ENCODE measurements at places on chromosomes 3 and 15.

- no peak for DNase-seq
Measured at GRCh38 chr15:86165265-86166211, 85.9 kb downstream of the AGBL1 start.

DNA sequence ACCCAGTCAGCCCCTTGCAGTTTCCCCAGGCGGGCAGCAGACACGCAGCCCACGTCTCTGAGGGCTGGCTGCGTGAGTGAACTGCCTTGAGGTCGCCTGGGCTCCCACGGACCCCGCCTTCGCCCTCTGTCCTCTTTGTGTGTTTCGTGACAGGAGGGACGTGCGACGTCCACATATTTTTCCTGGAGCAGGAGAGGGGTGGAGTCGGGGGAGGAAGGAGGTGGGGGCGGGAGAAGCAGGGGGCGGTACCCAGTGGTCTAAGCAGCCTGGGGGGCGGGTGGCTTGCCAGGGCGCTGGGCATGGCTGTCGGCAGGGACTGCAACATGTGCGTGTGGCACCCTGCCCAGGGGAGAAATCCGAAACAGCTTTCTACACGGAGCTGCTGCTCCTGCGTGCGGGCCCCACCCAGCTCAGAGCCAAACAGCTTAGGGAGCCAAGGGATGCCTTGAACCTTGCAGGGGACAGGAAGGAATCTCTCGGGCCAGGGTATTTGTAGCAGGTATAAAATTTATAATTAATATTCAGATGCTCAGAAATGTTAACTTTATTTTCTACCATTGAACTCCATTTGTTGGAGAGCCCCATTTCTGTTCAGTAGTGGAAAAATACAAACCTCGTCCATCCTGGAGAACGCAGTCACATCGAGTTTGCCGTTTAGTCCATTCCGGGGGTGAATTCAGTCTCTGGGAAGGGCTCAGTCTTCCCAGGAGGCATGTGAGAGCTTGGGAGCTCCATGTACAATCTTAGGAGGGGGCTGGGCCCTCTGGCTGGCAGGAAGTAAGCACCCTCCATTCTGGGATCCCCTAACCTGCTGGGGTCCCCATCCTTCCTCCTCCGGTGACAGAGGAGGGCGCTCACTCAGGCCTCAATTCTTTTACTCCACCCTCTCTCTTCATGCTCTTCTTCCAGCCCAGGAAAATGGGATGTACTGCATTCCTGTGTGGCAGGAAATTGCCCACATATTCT lies 79.1 kb upstream of the MEF2A start:
- DNase-seq = no peak

DNA sequence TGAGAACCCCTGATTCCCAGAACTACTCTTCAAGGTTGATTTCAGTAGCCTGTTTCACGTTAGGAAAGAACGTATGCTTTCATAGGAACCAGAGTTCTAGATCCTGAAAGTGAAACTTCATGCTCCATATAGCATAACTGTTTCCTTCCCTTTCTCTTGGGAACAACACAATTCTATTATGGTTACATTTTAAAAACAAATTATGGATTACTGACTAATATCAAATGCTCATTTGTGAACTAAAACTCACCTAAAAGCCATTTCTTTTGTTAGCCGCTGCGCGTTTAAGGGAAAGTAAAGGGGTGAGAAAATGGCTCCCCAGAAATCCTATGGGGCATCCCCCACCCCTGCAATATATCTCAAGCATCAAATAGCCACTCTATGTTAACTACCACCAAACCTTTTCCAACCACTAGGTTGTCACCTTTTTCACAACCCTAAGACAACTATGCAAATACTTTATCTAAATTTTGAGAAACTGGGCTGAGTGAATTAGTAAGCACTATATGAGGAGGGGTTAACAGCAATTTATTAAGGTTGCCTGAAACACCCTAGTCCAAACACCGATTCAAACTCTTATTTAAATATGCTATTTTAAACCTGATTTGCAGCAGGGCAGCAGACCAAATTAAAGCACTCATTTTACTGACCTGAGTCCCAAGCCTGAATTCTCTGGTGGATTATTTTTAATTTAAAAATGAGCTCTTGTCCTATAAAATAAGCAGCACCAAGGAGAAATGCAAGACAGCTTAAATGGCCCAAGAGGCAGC lies 2.4 kb downstream of the SIAH2 start:
- no peak for DNase-seq

DNA sequence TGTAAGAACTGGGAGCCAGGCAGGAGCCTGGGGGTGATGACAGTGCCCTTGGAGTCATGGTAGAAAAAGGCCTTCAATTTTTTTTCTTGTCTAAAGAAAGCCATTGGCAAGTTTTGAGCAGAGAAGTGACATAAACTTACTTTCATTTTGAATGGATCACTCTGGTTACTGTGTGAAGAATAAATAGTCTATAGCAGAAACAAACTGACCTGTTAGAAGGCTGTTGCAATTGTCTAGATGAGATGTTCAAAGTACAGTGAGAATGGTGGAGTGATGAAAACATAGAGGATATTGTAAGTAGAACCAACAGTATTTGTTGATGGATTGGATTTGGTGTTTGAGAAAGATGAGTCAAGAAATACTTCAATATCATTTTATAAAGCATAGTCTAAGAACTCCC lies 439.9 kb downstream of the TBL1XR1 start:
- no peak for DNase-seq

DNA sequence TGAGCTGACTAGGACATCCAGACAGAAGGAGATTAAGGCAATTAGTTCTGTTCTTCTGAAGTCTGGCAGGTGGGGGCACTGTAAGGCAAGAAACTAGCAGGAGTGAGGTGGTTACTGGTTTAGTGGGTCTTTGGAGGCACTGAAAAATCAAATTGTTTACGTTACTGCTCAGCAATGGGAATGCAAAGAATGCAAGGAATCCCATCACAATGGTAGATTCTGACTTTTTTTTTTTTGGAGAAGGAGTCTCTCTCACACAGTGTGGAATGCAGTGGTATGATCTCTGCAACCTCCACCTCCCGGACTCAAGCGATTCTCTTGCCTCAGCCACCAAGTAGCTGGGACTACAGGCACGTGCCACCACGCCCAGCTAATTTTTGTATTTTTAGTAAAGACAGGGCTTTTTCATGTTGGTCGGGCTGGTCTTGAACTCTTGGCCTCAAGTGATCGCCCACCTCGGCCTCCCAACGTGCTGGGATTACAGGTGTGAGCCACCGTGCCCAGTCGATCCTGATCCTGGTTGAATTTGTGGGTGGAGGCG lies 16.4 kb downstream of the FAM107A start:
- DNase-seq = no peak

DNA sequence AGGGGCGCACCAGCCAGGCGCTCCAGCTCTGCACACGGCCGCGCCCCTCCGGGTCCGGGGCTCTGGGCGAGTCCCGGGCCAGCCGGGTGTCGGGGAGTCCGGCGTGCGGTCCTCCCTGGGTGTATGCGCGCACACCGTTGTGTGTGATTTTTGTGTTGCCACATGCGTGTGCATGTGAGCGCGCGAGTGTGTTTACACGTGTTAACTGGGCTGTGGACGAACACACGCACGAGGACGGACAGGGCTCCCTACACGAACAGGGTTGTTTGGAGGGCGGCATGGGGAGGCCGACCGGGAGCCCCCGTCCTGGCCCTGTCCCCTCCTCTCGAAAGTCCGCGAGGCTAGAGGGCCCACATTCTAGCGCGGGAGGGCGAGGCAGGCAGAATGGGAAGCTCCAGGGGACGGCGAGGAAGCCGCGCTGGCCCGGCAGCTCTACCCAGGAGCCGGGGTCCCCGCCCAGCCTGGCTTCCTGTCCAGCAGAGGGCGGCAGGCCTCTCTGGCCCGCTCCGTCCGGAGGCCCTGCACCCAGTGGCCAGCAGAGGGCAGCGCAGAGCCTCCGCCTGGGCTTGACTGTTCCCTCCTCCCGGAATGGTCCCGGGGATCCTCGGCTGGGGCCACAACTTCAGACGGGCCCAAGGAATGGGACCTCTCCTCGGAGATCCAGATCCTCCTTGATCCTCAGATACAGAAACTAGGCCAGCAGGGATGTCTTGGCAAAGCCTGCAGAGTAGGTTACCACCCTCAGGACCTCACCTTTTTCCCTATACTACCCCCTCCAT lies 611 bp upstream of the LINGO1 start:
- DNase-seq = peak; percentile 16

DNA sequence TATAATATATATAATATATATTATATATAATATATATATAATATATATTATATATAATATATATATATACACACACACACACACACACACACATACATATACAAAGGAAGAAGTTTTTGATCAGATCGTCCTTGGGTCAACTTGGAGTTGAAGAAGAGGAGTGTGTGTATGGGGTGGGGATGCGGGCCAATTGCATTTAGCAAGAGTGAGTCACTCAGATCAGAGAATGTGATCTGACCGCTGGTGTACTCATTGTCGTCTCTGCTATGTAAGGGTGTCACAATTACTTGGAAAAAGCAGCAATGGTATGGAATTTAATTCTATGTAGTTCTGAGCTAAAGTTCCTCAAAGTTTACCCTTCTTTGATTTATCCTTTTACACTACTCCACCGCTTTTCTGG lies 4.6 kb upstream of the VGLL3 start:
- DNase-seq = no peak

GRCh38 chr3:187516446-187517185 lies 148.4 kb downstream of the RTP4 start:
- DNase-seq = no peak

DNA sequence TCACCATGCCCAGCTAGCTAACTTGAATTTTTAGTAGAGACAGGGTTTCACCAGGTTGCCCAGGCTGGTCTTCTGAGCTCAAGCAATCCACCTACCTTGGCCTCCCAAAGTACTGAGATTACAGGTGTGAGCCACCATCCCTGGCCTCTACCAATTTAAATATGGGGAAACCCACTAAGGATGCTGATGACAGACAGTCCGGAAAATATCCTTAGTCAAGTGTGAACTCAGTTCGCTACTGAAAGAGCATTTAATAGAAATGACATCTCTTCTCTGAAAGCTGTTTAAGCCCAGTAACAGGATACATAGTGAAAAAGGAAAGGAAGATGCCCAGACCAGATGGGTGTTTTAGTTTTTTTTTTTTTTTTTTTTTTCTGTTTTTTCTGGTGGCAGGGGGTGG lies 7.7 kb upstream of the GRAMD2A start:
- no peak for DNase-seq

GRCh38 chr3:89164774-89165173 lies 57.4 kb downstream of the EPHA3 start:
- no peak for DNase-seq

- no peak for DNase-seq
Measured at GRCh38 chr15:49036650-49037545, 9.3 kb downstream of the SECISBP2L start.

DNA sequence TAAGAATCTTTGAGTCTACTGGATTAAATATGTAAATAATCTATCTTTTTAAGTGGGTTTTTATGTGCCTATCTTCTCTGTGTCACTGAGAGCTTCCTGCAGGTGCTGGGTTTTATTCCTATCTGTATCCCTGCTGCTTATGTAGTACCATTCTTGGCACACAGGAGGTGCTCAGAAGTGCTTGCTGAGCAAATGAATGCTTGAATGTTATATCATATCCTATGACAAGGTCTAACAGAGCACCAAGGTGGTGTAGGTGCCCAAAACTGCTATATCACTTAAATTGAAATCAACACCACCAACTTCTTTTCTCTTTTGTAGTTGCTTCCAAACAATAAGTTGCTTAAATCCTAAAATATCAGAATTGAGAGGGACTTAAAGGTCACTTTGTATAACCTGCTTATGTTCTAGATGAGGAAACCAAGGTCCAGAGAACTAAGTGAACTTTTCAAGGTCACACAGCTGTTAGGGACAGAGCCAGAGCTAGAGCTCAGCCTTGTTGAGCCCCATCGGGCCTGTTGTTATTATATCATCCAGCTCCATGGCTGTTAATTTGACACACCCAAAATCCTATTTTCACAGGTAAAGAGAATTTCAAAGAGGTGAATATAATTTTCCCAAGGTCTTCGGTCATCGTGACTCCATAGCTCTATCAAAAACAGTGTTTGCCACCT lies 46.0 kb downstream of the CCNL1 start:
- DNase-seq = no peak

DNA sequence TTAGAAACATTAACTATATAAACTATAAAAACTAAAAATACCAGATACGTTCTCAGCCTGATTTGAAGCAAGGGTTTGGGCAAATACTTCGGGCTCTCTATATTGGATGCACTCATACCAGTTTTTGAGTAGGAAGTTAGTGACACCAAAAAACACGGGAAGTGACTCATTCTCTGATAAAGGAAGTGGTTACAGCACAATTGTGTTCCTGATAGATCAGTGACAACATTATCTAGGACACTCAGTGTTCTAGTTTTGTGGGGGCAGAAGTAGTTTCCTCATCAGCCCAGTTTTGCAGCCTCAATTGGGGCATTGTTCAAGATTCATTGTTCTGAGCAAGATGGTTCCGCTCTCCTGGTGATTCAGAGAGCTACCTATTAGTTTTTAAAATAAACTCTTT lies 469.6 kb upstream of the DPPA4 start:
- no peak for DNase-seq

GRCh38 chr3:61420136-61420759 lies 141.1 kb upstream of the PTPRG start:
- no peak for DNase-seq

GRCh38 chr15:98124581-98124980 lies 164.1 kb downstream of the ARRDC4 start:
- DNase-seq = no peak

GRCh38 chr3:24338409-24339130 lies 156.1 kb downstream of the THRB start:
- DNase-seq = no peak

DNA sequence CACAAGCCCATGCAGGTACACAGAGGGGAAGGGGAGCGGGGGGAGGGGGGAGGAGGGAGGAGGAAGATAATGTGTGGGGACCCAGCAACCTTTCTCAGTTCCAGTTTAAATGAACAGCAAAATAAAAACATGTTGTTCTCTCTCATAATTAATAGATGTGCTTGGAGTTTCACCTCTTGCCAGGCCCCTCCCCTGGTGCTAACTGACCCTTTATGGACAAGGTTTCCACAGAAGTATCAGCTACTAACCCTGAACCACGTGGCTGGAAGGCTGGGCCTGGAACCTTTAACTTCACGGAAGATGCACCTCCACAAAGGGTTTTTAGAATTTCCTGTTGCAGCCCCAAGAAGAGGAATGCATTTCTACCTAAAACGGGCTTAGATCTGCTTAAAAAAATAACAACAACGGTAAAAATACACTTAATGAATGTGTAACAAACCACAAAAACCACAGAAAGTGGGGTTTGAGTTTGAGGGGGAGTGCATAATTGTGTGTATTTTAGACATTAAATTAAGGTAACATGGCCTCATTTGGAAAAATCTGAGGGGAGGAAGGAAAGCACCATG lies 14.8 kb upstream of the SMAD3 start:
- DNase-seq = no peak

GRCh38 chr15:37931868-37932267 lies 2.6 kb upstream of the TMCO5A start:
- DNase-seq = no peak

DNA sequence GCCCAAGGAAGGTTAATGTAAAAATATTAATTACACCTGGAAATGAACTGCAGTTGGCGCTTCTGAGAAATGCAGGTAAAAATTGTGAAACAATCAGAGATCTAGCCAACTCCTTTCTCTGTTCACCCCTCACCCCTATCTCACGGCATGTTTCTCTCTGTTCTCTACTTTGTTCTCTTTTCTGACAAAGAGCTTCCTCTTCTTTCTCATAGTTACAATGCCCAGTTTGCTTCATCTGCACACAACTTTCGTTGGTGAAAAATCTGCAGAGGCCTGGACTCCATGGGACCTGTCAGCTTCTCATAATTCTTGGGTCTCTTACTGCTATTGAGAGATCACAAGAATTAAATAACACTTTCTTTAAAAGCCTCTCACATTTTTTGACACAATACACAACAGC lies 212.9 kb upstream of the LRRN1 start:
- no peak for DNase-seq

GRCh38 chr3:158808697-158809096 lies 6.8 kb downstream of the MFSD1 start:
- no peak for DNase-seq

Data from GM12864 (cell line).